ENCODE measurements at places on chromosomes 2 and 18. TPM values are rescaled to one million over a fixed set of nuclear protein-coding genes. Genes with fewer than 3 reads are reported as not detected.

Gene CRYGD
- not detected for total RNA-seq

Gene SLC9A4
- 0.07 TPM for total RNA-seq

GRCh38 chr2:42366411-42366810 lies 5.4 kb upstream of the COX7A2L start:
- DNase-seq: no peak

GRCh38 chr2:216880509-216881184 lies 20.8 kb upstream of the TNP1 start:
- DNase-seq: no peak

GRCh38 chr18:57975805-57976204 lies 68.2 kb upstream of the NEDD4L start:
- DNase-seq: no peak

GRCh38 chr2:32159678-32160077 lies 6.0 kb upstream of the SLC30A6 start:
- DNase-seq: no peak

- DNase-seq: no peak
Observed at GRCh38 chr2:153487448-153487847, 8.9 kb upstream of the RPRM start.

All from HCT116 (cell line).